ENCODE measurements at places on chromosomes 11 and 22.

GRCh38 chr11:75268626-75269366, 28.2 kb downstream of the TPBGL start:
- DNase-seq, result no peak

GRCh38 chr11:13699870-13700269, 31.4 kb downstream of the FAR1 start:
- DNase-seq, result no peak

DNA sequence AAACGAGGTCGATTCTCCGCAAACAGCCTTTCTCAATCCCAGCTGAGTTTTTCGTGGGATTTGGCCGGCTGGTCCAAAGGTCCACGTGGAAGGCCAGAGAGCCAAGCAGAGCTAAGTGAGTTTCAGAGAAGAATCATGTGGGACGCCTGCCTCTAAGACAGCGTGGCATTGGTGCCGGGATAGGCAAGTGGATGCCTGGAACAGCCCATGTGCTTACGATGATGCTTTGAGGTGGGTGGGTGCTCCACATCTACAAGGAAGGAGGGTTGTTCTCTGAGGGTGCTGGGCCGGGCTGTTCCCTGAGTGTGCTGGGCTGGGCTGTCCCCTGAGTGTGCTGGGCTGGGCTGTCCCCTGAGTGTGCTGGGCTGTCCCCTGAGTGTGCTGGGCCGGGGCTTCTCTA, 41.4 kb downstream of the MUC2 start:
- DNase-seq, result no peak

DNA sequence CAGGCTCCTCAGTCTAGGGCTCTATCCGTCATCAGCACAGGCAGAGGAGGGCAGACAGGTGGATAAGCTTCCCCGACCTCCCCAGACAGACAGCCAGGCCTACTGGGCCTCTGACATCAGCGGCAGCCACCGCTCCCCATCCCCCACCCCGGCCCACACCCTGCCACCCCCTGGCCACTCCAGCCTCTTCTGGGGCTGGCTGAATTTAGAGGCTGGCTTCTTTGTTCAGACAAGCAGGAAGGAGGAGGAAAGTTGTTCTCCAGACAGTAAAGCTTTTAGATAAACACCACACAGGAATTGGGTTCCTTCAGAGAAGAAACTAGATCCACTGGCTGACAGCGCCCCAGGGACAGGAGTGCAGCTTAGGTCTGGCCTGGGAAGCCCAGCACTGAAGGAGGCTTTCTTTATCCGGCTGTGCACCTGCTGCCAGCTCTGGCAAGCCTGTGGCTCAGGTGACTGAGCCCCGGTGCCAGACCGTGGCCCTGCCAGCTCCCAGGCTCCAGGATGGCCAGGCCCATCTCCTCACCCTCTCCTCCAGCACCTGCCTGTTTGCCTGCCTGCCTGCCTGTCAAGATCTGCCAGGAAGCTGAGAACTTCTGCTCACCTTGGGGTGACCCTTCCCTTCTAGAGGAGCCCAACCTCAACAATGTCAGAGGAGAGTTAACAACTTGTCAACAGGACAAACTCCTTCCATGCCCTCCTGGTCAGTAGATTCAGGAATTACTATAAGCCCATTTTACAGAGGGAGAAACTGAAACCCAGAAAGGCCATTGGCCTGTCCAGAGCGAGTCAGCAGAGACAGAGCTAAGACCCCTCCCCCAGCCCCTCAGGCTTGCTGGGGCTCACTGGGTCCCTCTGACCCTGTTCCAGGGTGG, 44.0 kb upstream of the KLHL35 start:
- no peak for DNase-seq

DNA sequence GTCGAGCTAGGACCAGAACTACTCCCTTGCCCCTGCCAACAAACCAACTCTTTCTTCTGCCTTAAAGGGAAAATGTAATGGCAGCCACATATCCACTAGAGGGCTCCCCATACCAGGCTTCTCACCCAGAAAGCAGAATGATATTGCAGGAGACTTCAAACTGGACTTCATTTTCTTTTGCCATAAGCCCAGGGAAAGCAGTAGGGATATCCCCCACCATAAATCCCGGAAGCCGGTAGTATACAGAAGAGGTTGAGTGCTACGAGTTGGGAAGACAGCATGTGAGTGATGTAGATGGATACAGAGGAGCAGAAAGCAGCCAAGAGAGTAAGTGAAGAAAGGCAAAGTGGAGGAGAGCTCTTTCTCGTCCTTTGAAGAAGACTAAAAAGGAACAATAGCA, 12.1 kb downstream of the PLAAT5 start:
- DNase-seq, result peak; percentile 82

DNA sequence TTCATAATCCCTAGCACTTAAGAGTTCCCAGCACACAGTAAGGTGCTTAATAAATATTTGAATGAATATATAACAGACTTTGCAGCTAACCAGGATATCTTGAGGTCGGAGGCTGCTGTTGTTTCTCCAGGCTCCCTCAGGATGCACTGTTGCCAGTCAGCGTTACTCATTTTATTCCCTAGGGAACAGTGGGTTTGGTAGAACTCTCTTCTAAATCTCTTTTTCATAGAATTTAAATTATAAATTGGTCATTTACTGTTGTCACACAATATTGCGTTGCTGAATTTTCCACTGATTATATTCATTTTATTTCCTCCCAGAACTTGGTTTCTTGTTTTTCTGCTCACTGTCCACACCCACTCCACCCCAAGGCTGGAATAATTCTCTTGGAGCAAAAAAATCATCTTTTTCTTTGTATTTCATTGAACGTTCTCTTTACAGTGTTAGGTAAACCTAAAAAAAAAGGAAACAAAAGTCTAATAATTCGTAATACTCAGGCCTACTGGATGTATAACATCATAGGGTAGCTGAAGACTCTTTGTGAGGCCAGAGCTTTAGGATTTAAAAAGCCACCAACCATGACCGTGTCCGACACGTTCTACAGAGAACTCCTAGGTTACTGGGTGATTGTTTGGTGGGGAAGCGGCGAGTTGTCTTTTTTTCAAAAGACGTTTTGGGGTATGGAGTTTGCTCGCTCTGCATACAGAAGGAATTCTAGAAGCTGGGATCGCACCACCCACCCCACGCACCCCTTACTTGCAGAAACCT, 766 bp upstream of the CAPRIN1 start:
- DNase-seq, result peak; percentile 71

- DNase-seq, result no peak
These were observed 59.1 kb upstream of the ARFGAP3 start for GRCh38 chr22:42915980-42916765.
